Activated gamma-delta T cell treated with anti-CD3 and anti-CD28 coated beads, Interleukin-2, amount 50 U/mL, for 16 hours (primary cell): ENCODE measurements at places on chromosomes 12 and 14.
A peak's percentile ranks its signal among the peaks of the same experiment; 100 is the strongest.

DNA sequence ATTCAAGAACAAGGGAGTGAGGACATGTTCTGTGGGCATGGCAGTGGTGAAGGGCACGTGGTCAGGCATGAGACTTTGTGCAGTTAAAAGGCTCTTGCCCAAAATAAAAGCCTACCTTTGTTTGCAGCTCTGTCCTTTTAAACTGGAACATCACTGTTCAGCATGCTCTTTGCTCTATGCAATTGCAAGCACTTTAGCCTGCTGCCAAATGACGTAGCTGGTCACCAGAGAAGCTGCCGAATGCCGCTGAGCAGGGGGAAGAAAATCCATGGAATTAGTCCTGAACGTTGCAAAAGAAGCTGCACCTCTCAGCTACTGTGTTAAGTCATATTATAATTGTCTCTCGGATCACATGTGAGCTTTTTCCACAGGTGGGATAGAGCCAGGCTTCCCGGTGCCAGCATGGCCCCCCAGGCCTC lies 176.3 kb upstream of the DIO2 start:
- no peak for DNase-seq

GRCh38 chr12:52870361-52871290 lies 21.8 kb upstream of the KRT78 start:
- peak; percentile 58 for DNase-seq

DNA sequence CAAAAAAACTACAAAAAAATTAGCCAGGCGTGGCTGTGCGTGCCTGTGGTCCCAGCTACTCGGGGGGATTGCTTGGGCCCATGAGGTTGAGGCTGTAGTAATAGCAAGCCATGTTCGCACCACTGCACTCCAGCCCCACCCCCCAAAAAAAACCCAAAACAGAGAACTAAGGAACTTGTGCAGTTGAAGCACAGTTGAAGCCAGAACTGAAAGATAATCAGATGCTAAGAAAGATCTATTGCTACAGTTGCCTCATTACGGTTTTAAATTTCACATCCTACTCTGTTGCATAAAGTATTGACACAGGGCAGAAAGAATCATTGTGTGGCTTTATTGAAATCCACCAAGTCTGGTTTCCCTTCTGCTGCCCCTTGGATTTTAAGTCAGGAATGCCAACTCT lies 3.8 kb downstream of the CS start:
- no peak for DNase-seq

DNA sequence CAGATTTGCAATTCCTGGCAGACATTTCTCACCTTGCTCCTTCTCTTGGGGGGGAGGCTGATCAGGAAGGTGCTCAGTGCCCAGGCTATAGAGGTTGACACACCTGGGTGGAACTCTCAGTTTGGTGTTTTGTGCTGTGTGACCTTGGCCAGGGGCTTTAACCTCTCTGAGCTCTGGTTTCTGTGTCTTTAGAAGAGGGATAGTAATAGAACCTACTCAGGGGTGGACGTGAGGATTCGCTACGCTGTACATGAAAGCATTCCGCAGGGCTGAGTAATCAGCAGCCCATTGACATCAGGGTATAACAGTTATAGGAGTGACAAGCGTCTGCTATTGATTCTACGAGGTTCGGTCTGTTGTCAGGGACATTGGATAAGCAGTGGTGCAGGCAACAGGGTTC lies 98.1 kb downstream of the PHETA1 start:
- no peak for DNase-seq

DNA sequence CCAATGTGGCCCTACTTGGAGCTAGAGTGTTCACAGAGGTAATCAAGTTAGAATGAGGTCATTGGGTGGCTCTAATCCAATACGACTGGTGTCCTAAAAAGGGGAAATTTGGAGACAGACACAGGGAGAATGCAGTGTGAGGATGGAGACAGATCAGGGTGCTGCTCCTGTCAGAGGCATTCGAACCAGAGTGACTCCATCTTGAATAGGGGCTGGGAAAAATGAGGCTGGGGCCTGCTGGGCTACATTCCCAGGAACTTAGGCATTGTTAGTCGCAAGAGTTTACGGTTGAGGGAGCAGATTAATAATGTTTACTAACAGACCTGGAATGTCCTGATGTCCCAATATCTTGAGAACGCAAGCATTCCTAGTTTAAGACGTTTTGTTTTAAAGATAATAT lies 20.2 kb downstream of the TNFAIP2 start:
- DNase-seq, result no peak

DNA sequence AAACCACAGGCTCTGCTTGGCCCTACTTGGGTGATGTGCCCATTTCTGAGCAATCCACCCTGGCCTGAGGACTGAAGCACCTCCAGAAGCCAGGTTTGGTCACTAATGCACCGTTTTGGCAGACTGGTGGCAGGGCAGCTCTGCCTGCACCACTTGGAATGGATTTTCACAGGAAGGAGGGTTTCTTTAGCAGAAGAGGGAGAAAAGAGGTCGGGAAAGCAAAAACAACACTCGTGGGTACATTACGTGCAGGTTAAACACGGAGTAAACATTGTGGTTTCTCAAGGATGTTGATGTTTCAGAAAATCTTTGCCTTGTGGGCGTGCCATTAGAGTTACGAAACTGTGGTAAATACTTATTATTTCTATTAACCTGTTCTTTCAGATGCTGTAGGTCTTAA lies 70.8 kb downstream of the KCNA5 start:
- DNase-seq, result no peak

DNA sequence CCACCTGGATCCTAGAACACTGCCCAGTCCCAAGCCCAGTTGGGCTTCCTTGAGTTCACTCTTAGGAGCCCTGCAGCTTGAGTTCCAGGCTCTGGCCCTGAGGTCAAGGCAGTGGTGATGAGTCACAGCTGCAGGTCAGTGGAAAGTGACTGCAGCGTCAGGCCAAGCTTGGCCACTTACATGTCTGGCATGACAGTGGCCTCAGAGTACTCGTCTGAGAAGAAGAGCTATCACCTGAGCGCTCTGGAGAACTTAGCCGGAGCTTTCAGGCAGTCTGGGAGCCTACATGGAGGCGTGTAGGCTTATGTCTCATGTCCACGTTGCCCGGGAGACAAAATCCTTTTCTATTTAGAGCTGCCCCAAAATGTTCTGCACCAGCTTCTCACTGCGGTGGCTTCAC lies 75.6 kb downstream of the ARL6IP4 start:
- DNase-seq, result no peak

GRCh38 chr14:35985474-35986218 lies 159.5 kb downstream of the BRMS1L start:
- DNase-seq, result no peak

DNA sequence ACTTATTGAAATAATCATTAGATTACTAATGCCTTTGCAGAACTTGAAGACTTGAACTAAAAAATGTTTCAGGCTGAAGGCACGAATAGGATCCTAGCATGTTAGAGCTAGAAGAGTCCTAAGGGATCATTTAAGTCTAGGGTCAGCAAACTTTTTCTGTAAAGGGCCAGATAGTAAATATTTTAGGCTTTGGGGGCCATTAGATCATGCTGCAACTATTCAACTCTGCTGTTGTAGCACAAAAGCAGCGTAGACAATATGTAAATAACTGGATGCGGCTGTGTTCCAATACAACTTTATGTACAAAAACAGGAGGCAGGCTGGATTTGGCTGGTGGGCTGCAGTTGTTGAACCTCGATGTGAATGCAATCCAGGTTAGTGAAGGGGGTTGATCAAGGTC lies 221.7 kb downstream of the ATP23 start:
- no peak for DNase-seq

DNA sequence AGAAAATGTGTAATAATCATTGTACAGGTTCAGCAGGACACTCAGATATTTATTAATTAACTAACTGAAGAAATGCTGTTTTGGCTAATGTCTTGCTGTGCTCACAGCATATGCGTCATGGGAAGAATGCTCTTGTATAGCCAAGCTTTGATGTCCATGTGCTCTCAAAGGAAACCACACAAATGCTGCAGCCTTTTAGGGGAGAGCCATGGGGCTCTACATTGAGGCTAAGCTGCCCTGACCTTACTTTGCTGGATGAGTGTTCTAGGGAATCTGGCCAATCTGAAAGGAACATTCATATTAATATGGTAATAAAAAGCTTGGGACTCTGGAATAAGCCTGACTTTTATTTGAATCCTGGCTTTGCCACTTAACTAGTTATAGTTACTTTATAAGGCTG lies 9.5 kb upstream of the CRADD start:
- no peak for DNase-seq

- no peak for DNase-seq
Observed at GRCh38 chr14:37573356-37573755, 21.7 kb downstream of the FOXA1 start.

- no peak for DNase-seq
Observed at GRCh38 chr14:68401855-68402254, 391.0 kb downstream of the ZFP36L1 start.

GRCh38 chr14:59123531-59123930 lies 64.9 kb upstream of the DAAM1 start:
- DNase-seq, result no peak

DNA sequence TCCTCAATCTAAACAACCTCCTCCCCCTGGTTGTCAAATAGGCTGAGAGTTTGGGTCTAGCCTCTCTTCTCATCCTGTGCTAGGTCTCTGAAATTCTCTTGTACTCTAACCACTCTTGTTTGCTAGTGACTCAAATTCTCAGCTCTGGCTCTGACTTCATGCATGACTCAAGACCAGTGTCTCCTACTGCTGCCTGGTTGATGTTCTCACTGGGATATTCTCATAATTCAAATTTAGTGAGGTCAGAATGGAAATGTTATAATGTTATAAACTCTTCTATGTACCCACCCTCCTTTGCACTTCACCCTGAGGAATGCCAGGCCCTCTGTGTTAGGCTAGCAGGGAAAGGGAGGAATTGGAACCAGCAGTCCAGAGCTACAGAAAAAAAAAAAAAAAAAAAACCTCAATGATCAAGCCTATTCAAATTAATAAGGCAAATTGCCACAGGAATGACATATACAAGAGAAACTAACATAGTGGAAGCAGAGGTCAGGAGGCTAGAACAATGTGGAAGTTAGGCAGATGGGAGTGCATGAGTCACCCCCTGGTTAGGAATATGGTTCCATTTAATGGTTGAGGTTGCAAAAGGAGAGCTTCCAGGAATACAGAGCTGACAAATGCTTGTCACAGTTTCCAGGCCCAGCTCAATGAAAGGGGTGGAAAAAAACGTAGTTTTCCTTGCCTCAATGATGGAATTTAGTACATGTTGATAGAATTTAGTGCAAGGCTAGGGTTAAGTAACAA lies 459.5 kb downstream of the RMST start:
- DNase-seq, result no peak

DNA sequence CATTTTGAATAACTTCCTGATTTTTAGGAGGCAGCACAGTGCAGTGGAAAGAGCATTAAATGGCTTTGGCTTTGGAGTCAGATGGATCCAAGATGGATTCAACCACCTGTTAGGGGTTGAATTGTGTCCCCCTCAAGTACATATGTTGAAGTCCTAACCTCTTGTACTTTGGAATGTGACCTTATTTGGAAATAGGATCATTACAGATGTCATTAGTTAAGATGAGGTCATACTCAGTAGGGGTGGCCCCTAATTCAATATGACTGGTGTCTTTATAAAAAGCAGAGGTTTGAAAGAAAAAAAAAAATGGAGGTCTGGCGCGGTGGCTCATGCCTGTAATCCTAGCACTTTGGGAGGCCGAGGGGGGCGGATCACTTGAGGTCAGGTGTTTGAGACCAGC lies 18.8 kb downstream of the ATP5MC2 start:
- DNase-seq, result no peak
